CD4-positive, alpha-beta T cell treated with Interleukin-21 for 1 hour (primary cell): ENCODE measurements at places on chromosomes 7 and 10.

- no peak for DNase-seq
These were observed 55.8 kb downstream of the NCAPG2 start for GRCh38 chr7:158648787-158649186.

DNA sequence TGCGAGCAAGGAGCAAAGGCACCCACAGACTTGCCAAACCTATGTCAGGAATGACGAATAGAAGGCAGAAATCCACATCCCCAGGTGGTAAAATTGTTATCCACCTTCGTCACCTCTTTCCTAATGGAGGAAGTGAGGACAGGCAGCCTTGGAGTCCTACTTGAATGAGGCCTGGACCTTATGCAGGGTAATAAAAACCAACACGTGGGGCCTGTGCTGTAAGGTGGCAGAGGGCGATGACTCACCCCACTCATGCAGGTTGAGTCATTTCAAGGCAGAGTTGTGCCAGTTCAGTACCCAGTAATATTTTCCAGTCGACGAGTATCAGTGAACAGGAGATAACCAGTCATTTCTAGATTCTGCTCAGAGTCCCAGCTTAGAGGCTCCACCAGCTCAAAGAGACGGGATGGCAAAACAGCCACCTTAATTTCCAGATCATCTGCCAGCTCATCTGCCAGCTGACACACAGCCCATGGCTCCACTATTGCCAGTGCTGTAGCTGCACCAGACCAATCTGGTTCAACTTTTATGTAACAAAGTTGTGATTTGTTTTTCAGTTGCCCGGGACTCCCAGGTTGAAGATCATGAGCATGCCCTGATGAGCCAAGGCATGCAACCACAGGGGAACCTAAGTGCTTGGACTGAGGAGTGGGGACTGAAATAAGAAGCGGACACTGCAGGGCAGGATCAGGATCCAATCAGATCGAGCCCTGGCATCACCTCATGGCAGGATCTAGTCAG lies 176.2 kb upstream of the ITGB1 start:
- DNase-seq: peak; percentile 86

DNA sequence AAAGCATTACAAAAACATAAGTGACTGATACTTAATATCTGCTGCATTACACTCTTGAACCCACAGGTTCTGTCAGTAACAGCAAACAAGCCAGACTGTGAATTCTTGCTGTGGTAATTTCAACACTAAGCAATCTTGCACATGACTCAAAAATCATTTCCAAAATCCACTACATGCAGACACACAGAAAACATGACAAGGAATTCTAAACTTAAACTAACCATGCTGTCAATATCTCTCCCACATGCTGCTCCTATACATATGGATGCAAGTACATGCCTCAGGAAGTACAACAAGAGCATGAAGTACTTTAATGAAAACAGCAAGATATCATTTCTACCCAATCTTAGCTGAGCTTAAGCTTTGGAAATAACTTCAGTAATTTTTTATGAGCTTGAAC lies 890.2 kb upstream of the KCND2 start:
- DNase-seq: no peak

DNA sequence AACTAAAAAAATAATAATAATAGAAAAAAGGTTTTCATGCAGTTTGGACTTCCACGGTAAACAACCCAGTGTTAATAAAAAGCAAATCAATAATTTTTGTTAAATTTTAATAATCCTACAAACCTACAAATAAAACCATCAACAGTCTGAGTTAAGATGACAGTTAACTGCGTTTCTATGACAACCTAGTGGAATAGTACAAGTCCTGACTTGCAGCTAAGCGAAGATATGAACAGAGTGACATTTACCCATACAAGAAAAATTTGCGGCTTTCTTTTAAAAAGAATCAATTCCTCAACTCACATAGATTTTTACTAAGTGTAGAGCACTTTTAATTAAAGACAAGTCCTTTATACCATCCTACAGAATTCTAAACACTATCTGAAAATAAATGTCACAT lies 35.6 kb downstream of the VPS41 start:
- no peak for DNase-seq

DNA sequence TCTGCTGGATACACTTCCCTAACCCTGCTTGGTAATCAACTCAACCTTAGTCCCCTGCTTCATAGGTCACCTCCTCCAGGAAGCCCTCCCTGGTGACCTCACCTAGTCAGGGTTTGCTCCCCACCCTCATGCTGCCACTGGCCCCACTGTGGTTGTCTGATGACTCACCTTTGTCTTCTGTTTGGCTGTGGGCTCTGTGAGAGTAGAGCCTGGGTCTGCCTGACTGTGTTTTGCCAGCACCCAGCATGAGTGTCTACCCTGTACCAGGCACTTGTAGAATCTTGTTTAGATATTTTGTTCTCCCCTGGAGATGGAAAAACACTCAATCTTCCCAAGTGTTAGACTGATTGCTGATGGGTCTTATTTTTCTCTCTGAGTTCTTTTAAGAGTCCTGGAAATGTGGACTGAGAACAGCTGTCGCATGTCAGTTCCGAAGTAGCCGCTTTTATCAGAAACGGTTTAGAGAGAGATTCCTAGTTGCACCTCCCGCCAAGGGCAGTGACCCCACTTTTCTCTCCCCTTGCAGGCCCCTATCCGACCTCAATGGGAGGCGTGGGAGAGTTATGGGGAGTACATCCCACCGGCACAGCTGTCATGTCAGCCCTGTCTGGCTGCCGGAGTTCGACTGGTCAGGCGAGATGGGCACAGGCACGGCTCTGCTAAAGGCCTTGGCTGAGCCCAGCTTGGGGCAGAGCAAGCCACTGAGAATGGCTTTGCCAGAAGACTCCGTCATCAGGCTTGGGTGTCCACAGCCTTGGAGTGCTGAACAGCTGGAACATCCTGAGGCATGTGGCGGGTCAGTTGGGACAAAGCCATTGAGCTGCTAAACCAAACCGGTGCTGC lies 134.3 kb downstream of the GRK5 start:
- DNase-seq: no peak

- DNase-seq: no peak
These were observed 335.4 kb downstream of the CXCL12 start for GRCh38 chr10:44049301-44050015.

DNA sequence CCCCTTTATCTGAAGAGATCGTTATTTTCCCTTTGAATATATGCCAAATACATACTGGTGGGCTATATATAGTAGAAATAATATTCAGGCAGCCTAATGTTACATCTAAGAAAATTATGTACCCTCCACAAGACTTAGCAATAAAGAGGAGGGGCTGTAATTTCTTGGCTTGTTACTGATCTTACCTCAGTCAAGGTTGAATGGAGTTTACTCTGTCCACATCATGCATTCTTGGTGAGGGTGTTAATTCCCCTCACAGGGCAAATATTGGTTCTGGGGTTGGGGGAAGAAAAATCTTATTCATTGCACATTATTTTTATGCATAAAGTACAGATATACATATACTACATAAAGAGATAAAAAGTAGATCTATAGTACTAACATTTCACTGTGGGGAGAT lies 145.8 kb upstream of the ANK3 start:
- no peak for DNase-seq

- peak; percentile 24 for DNase-seq
These were observed 165.8 kb upstream of the PRSS1 start for GRCh38 chr7:142583446-142583845.

DNA sequence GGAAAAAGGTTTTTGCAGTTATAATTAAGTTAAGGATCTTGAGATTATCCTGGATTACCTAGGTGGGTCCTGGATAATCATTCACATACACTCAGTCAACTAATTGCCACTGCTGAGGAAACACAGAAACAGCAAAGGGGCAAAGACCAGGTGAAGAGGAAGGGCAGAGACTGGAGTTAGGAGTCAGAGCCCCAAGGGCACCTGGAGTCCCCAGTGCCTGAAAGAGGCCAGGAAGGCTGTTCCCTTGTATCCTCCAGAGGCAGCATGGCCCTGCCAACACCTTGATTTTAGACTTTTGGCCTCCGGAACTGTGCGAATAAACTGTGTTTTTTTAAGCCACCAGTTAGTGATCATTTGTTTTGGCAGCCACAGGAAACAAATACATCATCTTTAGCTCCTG lies 24.6 kb downstream of the PRR15 start:
- DNase-seq: no peak

GRCh38 chr10:68938117-68938516 lies 17.9 kb upstream of the DDX21 start:
- DNase-seq: no peak

GRCh38 chr10:75043256-75044131 lies 68.0 kb upstream of the SAMD8 start:
- DNase-seq: peak; percentile 62

DNA sequence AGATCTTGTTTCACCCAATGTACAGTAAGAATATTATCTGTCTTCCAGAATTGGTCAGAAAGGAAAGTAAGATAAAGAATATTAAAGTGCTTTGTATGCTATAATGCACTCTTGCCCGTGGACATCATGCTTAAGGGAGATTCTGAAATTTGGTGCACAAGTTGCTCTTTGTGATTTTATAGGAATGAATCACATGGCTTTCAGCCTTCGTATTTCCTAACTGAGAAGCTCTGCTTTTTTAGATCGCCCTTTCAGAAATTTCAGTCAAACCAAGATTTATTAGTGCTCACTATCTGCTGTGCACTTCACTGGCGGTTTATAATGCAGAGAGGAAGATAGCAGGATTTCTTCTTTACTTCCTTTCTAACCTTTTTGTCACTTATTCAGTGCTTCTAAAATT lies 1248.5 kb upstream of the LRRN3 start:
- DNase-seq: no peak

GRCh38 chr7:68334216-68334615 lies 1264.1 kb upstream of the AUTS2 start:
- no peak for DNase-seq

DNA sequence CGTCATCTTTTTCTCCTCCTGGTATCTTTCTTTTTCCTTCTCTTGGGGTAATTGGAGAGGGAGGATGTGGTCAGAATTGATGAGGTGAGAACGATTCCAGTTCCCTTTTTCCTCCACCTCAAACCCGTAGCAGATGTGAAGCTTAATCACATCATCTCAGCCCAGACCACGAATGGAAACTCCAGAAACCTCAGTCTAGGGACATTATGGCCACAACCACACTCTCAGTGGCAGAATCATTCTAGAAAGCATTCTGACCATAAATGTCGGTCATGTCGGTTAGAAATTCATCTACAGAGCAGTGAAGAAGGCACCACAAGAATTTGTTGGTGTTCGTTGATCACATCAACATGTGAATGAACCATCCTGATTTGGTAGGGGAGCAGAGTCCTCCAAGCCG lies 78.7 kb downstream of the GATA3 start:
- peak; percentile 15 for DNase-seq

- DNase-seq: no peak
These were observed 51.0 kb downstream of the LHPP start for GRCh38 chr10:124512600-124512999.

GRCh38 chr7:10116511-10116910 lies 857.2 kb upstream of the PHF14 start:
- no peak for DNase-seq

GRCh38 chr10:103936022-103936421 lies 18.0 kb upstream of the STN1 start:
- no peak for DNase-seq

- no peak for DNase-seq
These were observed 22.7 kb upstream of the TM9SF3 start for GRCh38 chr10:96609510-96609909.

DNA sequence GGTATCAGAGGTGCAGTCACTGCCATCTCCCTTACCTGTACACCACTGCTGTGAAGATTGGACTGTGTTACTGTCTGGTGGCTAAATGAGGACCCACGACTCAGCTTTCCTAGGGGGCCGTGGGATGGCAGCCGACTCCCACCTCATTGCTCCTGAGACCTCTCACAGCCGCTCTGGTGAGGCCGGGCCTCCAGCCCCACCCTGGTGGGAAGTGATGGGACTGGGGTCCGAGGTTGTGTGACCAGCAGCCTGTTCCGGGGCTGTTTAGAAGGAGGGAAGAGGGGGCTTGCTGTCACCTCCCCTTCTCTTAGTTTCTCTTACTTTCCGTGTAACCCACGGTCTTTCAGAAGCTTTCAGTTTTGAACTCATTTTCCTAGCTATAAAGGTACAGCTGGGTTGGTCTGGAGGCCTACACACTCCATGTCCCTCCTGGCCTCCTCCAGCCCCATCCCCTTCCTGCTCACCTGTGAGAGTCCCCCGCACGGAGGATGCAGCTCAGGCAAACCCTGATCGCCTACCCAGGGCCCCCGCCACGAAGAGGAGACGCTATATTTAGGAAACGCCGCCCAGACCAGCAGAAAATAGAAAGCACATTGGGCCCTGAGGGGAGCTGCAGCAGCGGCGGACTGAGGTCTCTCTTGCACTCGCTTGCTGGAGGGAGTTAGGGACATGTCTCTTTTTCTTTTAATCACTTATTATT lies 4.6 kb downstream of the EMX2 start:
- DNase-seq: no peak

- no peak for DNase-seq
These were observed 186.7 kb downstream of the SLC25A13 start for GRCh38 chr7:96135241-96135640.

GRCh38 chr10:30445711-30446110 lies 11.7 kb downstream of the MAP3K8 start:
- no peak for DNase-seq

DNA sequence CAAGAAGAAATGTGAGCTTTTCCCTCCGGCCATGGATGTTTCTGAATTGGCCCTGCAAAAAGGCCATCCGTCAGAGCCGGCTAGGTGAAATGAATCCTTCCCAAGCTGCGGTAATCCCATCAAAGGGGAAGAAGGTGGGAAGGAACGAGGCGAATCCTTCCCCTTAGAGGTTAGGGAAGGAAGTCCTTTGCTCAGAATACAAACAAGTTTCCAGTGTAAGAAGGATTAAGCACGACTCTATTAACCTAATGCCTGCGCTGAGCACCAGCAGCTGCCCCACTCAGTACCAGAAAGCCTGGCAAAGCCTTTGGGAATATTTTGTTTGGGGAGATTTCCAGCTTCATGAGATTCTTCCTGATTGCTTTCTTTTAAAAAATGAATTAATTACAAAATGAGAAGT lies 42.8 kb downstream of the CLRN3 start:
- no peak for DNase-seq

GRCh38 chr10:44176311-44176710 lies 208.6 kb downstream of the CXCL12 start:
- no peak for DNase-seq

- no peak for DNase-seq
These were observed 97.6 kb downstream of the CCNY start for GRCh38 chr10:35433851-35434426.

GRCh38 chr7:55478700-55479099 lies 93.6 kb downstream of the VOPP1 start:
- no peak for DNase-seq

- peak; percentile 75 for DNase-seq
These were observed 166.1 kb downstream of the ST7 start for GRCh38 chr7:117119192-117119924.
